C1 segment of cervical spinal cord (tissue), 14 donors: ENCODE measurements at places on chromosomes 5 and 9.

GRCh38 chr5:24196789-24197188 lies 448.0 kb downstream of the CDH10 start:
- no peak for DNase-seq

DNA sequence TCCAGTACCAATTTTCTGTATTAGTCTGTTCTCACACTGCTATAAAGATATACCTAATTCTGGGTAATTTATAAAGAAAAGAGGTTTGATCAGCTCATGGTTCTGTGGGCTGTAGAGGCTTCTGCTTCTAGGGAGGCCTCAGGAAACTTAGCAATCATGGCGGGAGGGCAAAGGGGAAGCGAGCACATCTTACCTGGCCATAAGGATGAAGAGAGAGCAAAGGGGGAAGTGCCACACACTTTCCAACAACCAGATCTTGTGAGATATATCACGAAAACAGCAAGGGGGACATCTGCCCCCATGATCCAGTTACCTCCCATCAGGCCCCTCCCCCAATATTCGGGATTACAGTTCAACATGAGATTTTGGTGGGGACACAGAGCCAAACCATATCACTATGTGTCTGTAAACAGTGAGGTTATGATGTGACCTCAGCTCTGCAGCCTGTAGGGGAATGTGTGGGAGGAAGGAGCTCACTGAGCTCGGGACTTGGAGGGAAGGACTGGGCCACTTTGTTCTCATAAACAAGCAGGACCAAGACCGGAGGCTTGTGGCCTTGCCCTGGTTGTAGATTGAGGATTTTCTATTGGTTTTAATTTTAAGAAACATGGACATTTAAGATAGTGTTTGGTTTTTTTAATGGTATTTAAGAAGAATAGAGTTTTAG lies 85.2 kb downstream of the EHMT1 start:
- DNase-seq: no peak

DNA sequence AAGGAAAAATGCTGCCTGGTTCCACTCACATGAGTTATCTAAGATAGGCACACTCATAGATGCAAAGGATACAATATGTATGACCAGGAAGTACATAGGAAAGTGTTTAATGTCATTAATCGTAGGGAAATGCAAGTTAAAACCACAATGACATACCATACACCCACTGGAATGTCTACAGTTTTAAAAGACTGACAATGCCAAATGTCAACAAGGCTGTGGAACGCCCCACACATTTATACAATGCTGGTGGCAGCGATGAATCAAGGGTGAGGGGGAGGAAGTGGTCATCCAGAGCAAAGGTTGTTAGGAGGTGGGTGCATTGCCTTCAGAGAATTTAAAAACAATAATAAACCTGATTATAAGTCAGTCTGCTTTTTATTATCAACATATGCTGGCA lies 437.8 kb downstream of the ARHGEF28 start:
- DNase-seq: no peak

DNA sequence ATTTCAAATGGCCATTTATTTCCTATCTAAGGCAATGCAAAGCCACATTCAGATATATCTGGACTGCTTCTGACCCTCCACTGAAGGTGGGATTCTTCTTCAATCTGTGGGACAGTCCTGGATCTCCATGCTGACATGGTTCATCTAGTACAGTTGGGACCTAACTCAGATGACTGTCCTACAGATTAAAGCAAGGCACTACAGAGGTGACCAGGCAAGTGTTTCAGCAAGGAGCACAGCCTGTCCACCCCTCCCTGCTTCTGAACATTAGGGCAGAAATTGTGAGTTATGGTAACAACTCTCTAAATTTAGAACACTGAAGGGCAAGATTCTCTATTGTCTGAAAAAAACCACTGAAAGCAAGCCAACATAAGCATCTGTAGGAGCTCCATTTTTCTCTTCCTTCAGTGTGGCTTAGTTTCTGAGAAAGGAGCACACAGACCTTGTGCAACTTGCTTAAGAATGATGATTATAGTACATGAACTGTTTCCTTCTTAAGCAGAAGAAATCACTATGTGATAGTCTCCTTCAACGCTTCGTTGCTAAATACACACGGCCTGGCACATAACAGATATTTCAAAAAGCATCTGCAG lies 62.9 kb upstream of the BARX1 start:
- DNase-seq: no peak

DNA sequence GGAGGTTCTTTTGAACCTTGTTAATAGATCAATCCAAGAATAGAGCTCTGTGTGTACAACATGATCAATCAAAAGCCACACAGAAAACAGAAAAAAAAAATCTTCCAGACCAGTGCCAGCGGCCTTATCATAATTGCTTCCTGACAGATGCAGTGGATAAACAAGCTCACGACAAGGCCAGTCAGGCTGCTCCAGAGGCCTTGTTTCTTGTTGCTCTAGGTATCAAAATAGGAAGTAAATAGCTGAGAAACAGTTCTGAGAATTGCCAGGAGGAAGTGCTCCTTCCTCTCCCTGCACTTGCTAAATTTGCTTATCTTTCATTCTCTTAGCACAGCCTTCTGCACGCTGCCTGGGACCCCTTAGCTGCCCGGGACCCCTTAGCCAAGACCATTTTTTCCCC lies 199.0 kb upstream of the TARS1 start:
- no peak for DNase-seq

DNA sequence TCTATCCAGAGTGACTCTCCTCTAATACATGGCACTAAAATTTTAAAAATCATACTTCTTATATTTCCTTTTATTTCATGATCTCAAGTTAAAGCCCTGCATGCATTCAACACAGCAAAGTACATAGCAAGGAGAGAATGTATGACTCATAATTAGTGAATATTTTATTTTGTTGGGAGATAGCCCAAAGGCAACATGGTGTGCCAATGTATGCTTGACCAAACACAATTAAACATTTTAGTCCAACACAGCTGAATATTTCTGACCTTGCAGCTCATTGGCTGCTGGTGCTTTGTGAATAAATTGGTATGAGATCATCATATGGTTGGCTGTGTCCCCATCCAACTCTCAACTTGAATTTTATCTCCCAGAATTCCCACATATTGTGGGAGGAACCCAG lies 103.5 kb downstream of the NPR3 start:
- no peak for DNase-seq

DNA sequence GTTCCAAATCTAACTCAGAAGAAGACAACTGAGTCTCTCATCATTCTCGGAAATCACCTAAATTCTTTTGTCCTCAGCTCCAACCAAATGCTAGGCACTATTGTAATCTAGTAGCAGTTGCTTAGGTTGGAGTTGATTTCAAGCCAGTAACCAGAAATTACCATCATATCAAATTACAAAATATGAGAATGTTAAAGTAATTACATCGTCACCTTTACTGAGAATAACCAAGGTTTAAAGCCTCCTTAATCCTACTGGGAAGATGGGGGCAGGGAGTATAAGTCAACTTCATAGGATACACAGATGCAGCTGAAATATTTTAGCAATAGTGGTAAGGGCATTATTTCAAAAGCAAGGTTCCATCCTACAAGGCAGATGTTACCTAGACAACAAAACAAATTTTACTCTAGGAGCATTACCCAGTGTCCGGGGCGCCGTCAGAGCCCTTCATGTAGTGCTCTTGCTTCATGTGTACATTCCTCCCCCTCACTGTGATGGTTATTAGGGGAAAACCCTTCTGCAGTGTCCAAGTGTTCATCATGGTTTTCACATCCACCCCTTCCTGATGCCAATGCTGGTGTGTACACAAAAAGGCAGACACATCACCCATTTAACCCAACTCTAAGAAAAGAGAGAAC lies 19.5 kb downstream of the ERAP1 start:
- DNase-seq: no peak

DNA sequence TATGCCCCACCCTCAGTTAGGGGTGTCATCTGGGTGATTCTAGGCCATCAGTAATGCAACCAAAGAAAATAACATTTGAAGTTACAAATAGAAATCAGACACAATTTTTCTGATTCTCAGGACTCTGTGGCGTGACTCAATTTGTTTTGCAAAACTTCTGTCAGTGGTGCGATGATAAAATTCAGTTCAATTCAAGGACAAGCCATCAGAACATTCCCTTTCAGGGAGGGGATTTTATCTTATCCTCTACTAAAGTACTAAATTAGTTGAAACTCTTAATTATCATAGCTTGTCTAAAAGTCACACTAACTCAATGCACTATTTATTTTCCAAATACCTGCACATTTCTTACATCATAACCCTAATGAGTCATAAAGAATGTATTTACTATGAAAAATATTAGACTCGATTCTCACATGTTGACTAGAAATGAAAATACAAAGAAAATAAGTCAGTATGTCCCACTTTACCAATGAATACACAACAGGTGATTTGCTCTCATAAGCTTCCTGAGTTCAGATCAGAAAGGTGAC lies 28.2 kb downstream of the HTR4 start:
- no peak for DNase-seq
